Vagina (tissue), 2 donors: ENCODE measurements at places on chromosomes 3 and 15.

DNA sequence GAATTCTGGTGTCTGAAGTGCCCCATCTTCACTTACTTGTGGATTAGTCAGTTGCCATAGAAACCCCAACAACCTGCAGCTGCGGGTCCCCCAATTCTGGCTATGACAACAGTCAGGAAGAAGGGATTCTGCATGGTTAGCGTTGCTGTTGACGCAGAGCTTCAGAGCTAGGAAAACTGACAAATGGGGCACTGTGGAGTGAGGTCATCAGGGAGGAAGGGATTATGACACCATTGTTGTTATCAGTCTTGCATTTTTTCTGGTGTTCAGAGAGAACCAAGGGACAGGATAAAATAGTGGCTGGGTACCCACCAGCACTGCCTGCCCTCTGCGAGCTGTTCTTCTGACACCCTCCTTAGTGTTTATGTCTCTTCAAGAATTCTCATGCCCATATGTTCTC lies 367.7 kb upstream of the ARRDC4 start:
- no peak overlapping the region for H3K4me3 ChIP-seq
- DNase-seq: no peak
- no peaks in the 10 kb centered on the region for H3K27me3 ChIP-seq
- no peak overlapping the region for H3K27ac ChIP-seq
- H3K4me1 ChIP-seq: no peaks in the 10 kb centered on the region

DNA sequence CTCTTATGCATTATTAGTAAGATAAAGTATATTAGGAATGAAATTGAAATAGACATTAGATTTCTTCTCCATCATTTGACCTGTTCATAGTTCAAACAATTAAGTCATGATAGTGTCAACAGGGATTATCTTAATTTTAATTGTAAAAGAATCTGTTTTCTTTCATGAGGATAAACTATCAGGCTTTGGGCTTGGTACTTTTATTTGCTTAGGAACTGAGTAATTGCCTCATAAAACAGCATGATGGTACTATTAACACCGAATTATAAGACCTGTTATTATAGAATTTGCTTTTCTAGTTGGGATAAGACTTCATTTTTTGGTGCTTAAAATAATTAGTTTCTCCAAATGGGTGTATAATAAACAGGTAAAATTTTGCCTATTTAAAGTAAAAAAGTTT lies 71.8 kb downstream of the FNDC3B start:
- peaks cover 21% of the 10 kb centered on the region for H3K36me3 ChIP-seq
- no peaks in the 10 kb centered on the region for H3K27me3 ChIP-seq
- H3K4me3 ChIP-seq: no peak overlapping the region
- DNase-seq: no peak
- no peak overlapping the region for H3K27ac ChIP-seq

DNA sequence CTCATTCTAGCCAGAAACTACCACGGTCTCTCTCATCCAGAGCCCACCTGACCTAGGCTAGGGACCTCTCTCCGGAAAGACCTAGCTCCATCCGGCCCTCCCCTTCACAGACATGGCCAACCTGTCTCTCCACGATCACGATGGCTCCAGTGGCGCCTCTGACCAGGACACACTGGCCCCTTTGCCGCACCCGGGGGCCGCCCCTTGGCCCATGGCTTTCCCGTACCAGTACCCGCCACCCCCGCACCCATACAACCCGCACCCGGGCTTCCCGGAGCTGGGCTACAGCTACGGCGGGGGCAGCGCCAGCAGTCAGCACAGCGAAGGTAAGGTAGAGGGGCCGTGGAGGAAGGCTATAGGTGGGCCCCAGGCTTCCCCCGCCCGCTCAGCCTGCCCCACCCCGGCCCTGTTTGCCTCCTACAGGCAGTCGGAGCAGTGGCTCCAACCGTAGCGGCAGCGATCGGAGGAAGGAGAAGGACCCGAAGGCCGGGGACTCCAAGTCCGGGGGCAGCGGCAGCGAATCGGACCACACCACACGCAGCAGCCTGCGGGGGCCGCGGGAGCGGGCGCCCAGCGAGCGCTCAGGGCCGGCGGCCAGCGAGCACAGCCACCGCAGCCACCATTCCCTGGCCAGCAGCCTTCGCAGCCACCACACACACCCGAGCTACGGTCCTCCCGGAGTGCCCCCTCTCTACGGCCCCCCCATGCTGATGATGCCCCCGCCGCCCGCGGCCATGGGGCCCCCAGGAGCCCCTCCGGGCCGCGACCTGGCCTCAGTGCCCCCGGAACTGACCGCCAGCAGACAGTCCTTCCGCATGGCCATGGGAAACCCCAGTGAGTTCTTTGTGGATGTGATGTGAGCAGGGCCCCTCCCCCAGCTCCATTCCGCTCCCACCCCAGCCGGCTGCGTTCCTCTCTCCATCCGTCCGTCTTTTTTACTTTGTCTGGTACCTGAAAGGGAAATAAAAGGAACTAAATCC lies 4.5 kb upstream of the AP2M1 start:
- peaks cover 6% of the 10 kb centered on the region for H3K36me3 ChIP-seq
- H3K4me1 ChIP-seq: peaks cover 5% of the 10 kb centered on the region
- H3K4me3 ChIP-seq: no peak overlapping the region
- H3K27me3 ChIP-seq: no peaks in the 10 kb centered on the region
- H3K27ac ChIP-seq: no peak overlapping the region

GRCh38 chr3:60086811-60087210 lies 1037.0 kb upstream of the CFAP20DC start:
- DNase-seq: no peak
- no peaks in the 10 kb centered on the region for H3K27me3 ChIP-seq
- H3K36me3 ChIP-seq: no peaks in the 10 kb centered on the region
- H3K4me3 ChIP-seq: no peak overlapping the region
- H3K27ac ChIP-seq: no peak overlapping the region
- no peaks in the 10 kb centered on the region for H3K4me1 ChIP-seq

GRCh38 chr3:118526758-118527513 lies 507.7 kb downstream of the IGSF11 start:
- DNase-seq: no peak
- no peaks in the 10 kb centered on the region for H3K27me3 ChIP-seq
- no peaks in the 10 kb centered on the region for H3K36me3 ChIP-seq
- H3K4me3 ChIP-seq: no peak overlapping the region
- no peaks in the 10 kb centered on the region for H3K4me1 ChIP-seq

DNA sequence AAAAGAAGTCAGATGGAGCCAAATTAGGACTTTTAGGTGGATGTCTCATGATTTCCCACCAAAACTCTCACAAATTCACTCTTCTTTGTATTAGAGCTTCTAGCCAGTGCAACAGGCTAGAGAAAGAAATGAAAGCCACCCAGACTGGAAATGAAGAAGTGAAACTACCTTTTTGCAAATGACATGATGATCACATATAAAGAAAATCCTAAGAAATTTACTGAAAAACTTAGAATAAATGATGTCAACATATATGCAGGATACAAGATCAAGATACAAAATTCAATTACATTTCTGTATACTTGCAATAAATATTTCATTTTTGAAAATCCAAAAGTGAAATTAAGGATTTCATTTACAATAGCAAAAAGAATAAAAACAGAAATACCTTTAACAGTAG lies 110.8 kb downstream of the LRIG1 start:
- H3K27ac ChIP-seq: no peak overlapping the region
- no peak overlapping the region for H3K4me3 ChIP-seq
- no peaks in the 10 kb centered on the region for H3K27me3 ChIP-seq

GRCh38 chr3:42491881-42492507 lies 10.4 kb upstream of the VIPR1 start:
- peak; percentile 74 for DNase-seq
- H3K4me3 ChIP-seq: no peak overlapping the region
- H3K27ac ChIP-seq: no peak overlapping the region
- H3K27me3 ChIP-seq: no peaks in the 10 kb centered on the region
- no peaks in the 10 kb centered on the region for H3K36me3 ChIP-seq

DNA sequence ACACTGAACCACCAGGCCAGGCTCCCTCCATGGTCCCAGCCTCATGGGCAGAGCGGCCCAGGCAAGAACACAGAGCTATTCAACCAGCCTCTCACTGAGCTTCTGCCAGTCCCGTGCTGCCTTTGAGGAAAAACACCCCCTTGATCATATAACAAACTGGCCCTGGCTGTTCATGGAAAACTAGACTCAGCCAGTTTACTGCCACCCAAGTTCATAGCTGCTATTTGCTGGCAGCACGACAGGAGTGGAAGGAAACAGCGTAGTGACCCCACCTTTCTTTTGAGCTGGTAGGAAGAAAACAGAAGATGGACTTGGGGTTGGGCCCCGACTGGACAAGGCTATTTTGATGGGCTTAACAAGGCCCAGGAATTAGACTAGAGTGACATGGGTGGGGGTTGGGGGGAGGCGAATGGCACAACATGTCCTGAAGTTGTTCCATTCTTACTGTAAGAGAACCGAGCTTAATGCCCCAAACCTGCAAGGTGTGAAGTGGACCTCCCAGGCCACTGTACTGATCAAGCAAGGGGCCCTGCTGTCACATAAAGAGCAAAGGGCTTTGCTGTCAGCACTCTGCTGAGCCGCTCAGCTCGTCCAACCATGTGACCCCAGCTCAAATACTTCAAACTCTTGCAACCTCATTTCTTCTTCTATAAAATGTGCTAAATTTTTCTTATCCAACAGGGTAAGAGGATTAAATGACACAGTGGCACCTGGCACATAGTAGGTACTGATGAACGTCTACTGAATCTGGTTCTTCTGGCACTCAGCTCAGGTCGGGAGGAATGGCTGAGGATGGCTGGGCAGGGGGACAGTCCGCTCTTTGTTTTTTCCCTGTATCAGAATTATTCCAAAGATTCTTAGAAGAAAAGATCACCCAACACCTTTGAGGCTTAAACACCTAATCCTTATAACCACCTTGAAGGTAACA lies 1.6 kb downstream of the FBXL22 start:
- H3K4me1 ChIP-seq: peaks cover 70% of the 10 kb centered on the region
- H3K27ac ChIP-seq: peak overlapping the region; percentile 81
- H3K4me3 ChIP-seq: peak overlapping the region; percentile 80
- no peaks in the 10 kb centered on the region for H3K36me3 ChIP-seq

- peaks cover 29% of the 10 kb centered on the region for H3K4me1 ChIP-seq
- H3K27ac ChIP-seq: no peak overlapping the region
- H3K4me3 ChIP-seq: no peak overlapping the region
- no peaks in the 10 kb centered on the region for H3K36me3 ChIP-seq
Observed at GRCh38 chr15:101499863-101500713, 10.6 kb upstream of the PCSK6 start.

DNA sequence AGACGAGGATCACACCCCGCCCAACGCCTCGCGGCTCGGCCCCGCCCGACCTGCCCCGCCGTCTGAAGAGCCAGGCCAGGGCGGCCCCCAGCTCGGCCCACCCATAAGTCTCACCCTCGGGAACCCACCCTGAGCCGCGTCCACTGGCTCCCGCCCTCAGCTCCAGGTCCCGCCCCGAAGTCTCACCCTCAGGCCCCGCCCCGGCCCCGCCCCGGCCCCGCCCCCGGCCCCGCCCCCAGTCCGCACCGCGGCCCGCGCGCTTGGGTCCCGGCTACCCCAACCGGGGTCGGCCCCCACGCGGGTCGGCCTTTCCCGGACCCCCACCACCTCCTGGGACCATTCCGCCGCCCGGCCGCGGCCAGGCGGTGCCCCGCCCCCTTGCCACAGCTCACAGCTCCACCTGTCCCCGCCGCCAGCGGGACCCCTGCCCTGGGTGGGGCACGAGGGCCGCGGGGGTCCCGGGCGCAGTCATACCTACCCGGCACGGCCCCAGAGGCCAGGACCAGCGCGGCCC lies 489 bp downstream of the CSPG5 start:
- H3K36me3 ChIP-seq: no peaks in the 10 kb centered on the region
- peaks cover 18% of the 10 kb centered on the region for H3K4me1 ChIP-seq
- no peak for DNase-seq
- H3K27me3 ChIP-seq: no peaks in the 10 kb centered on the region

- H3K4me3 ChIP-seq: no peak overlapping the region
- H3K4me1 ChIP-seq: no peaks in the 10 kb centered on the region
- H3K27me3 ChIP-seq: no peaks in the 10 kb centered on the region
- H3K36me3 ChIP-seq: no peaks in the 10 kb centered on the region
Observed at GRCh38 chr3:67418426-67419217, 235.8 kb downstream of the SUCLG2 start.

GRCh38 chr3:149227591-149228268 lies 6.1 kb upstream of the CP start:
- DNase-seq: no peak
- H3K27ac ChIP-seq: no peak overlapping the region
- H3K36me3 ChIP-seq: no peaks in the 10 kb centered on the region
